ENCODE measurements at places on chromosomes 1 and 21.

DNA sequence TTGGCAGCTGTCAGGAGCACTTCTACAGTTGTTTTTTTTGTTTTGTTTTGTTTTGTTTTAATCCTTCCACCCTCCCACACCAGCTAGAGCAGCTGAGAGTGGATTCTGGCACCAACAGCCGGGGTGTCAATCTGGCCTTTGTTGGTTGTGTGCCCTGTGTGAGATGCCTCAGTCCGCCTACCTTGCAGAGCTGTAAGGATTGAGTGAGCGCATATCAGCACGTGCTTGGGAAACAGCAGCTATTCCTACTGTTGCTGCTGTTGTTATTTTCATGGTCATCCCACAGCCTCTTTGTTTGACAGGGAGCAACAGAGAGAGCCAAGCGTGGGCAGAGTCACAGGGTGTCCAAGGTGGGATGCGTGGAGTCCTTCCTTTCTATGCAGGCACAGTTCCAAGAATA lies 50.4 kb downstream of the PGBD5 start:
- DNase-seq, result no peak

GRCh38 chr1:175969231-175969630 lies 225.8 kb upstream of the TNR start:
- DNase-seq, result no peak

GRCh38 chr21:42746593-42747275 lies 93.3 kb downstream of the PDE9A start:
- DNase-seq, result no peak

- no peak for DNase-seq
These were observed 76.7 kb upstream of the SCCPDH start for GRCh38 chr1:246647513-246647912.

GRCh38 chr1:179883040-179883744 lies 1.1 kb downstream of the TOR1AIP1 start:
- no peak for DNase-seq

- DNase-seq, result no peak
These were observed 97.8 kb downstream of the DUSP10 start for GRCh38 chr1:221644145-221644448.

GRCh38 chr1:115465802-115466363 lies 127.8 kb upstream of the NGF start:
- DNase-seq, result no peak

Data from effector CD8-positive, alpha-beta T cell (primary cell).